ENCODE measurements at places on chromosomes 7 and 10. TPM values are rescaled to one million over a fixed set of nuclear protein-coding genes. Genes with fewer than 3 reads are reported as not detected.

GRCh38 chr10:132602614-132603013 lies 65.0 kb downstream of the INPP5A start:
- peaks cover 31% of the 10 kb centered on the region for H3K36me3 ChIP-seq
- DNase-seq: no peak
- H3K27me3 ChIP-seq: no peaks in the 10 kb centered on the region
- no peak overlapping the region for H3K4me3 ChIP-seq

DNA sequence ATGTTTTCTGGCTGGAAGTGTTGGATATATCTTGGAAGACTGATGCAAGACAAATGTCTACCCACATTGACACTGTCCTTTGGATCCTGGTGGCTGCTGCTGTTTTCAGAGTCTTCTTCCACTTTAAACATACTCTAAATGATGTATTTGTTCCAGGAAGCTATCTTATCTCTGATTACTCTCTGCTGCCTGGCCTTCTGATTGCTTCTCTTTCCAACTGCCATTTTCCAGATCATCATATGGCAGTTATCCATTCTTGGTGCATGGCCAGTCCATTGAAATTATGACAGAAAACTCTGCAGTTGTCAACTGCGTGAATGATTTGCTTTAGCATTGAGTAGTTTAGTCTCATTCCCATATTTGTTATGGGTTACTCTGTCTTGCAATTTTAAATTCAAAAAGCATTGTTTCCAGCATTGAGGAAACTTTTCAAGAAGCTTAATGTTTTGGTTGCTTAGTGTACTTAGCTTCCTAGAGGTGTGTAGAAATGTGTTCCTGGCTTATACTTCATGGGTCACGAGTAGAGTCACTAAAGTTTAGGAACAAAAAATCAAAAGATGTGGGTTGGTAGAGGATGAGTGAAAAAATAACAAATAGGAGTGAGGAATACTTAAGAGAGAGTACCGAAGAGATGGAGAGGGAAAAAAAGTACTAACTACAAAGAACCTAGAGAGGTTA lies 268.3 kb upstream of the MTPN start:
- no peak overlapping the region for H3K4me3 ChIP-seq
- no peak for DNase-seq
- H3K4me1 ChIP-seq: no peaks in the 10 kb centered on the region
- H3K36me3 ChIP-seq: no peaks in the 10 kb centered on the region
- H3K27ac ChIP-seq: no peak overlapping the region

DNA sequence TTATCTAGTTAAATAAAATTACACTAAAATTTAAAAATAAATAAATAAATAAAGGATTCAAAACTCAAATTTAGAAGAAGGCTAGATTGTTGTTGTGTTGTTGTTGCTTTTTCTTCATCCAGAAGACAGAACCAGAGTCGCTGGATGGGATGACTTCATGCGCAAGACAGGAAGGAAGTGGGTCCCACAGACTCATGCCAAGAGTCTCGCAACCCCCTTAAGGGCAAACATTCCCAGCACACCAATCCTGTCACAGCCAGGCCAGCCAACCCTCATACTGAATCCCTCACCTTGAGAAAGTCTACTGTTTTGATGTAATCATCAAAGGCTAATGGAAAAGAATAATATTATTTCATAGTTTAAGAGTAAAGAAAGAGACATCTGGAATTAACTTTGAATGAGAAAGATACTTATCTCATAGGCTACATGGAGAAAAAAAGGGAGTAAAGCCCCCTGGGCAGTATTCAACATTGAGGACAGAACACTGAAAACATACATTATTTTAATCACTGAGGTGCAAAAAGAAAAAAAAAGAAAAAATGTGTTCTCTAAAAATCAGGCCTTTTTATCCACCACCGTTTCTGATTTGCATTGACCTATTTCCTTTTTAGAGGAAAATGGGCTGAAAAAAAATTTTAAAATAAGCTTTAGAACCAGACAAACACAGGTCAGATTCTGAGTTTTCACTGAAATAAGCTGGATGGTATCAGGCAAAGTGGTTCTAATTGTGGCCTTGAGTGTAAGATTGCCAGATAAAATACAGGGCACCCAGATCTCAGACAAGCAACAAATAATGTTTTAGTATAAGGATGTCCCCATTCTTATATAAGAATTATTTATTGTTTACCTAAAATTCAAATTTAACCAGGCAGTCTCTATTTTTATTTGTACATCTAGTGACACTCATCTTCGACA lies 826.5 kb downstream of the TNS3 start:
- H3K4me1 ChIP-seq: no peaks in the 10 kb centered on the region
- DNase-seq: no peak
- no peaks in the 10 kb centered on the region for H3K27me3 ChIP-seq
- no peaks in the 10 kb centered on the region for H3K36me3 ChIP-seq

DNA sequence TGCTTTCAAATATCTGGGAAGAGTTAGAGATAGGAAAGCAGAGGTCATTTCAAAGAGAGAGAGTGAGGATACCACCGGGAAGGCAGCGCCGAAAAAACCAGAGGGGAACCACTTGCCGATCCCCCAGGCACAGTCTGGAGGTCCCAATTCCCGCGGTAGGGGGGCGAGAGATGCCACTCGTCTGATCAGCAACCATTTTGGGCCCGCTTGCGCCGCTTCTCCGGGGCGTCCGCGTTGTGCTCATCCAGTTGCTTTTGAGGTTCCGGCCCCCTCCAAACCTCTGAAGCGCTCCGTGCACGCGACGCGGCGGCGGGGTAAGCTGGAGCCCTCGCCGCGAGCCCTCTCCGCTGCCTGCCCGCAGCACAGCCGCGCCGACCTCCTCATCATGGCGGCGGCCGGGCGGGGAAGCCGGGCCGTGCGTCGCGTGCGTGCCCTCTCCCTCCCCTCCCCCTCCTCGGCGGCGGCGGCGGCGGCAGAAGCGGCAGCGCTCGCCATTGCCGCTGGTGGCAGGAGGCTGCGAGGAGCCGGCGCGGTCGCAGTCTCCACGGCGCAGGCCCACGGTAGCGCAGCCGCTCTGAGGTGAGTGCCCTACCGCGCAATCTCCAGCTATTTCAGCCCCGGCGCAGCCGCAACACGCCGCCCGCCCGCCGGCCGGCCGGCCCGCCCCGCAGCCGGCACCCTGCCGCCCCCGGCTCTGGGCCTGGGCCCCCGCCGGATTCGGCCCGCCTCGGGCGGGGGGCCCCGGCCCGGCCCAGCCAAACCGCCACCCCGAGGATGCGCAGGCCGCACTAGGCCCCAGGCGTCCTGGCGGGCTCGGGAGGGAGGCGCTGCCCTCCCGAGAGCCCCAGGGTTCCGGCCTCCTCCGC lies at the start of gene NRF1:
TSS of gene NRF1 (plus strand) at position 475 of the 866 bp plus-strand sequence. CDS start 45,632 bp downstream, outside the sequence.
- peaks cover 3% of the 10 kb centered on the region for H3K4me1 ChIP-seq
- H3K36me3 ChIP-seq: peaks cover 26% of the 10 kb centered on the region
- DNase-seq: peak; percentile 79
- peak within 1 kb of the TSS; percentile 88 for H3K27ac ChIP-seq
- no peaks in the 10 kb centered on the region for H3K27me3 ChIP-seq

GRCh38 chr7:23106823-23107663 lies 1.5 kb downstream of the KLHL7 start:
- H3K4me1 ChIP-seq: peaks cover 2% of the 10 kb centered on the region
- peaks cover 19% of the 10 kb centered on the region for H3K36me3 ChIP-seq
- H3K27ac ChIP-seq: no peak overlapping the region
- DNase-seq: no peak
- H3K4me3 ChIP-seq: peak overlapping the region; percentile 96
- H3K27me3 ChIP-seq: no peaks in the 10 kb centered on the region

NYAP1 gene
- 3.2 TPM for total RNA-seq

GIMAP5 gene
- total RNA-seq: not detected
